H7 (cell line): ENCODE measurements at places on chromosomes 12 and 14. TPM values are rescaled to one million over a fixed set of nuclear protein-coding genes. Genes with fewer than 3 reads are reported as not detected.

The FBXW8 gene
- 10.4 and 13.2 TPM in 2 replicates for total RNA-seq

The ISM2 gene
- 1.1 and 2.1 TPM in 2 replicates for total RNA-seq

The EML5 gene
- total RNA-seq, result 0.07 and 0.38 TPM in 2 replicates

The SRSF5 gene
- 90.9 and 99.7 TPM in 2 replicates for total RNA-seq

The MAP1LC3B2 gene
- total RNA-seq, result 2.8 TPM in 1 of 2 replicates, not detected in the other

The ERP27 gene
- total RNA-seq, result not detected in 2 replicates

The PAPLN gene
- 1.0 and 2.2 TPM in 2 replicates for total RNA-seq

The SLC17A8 gene
- not detected in 2 replicates for total RNA-seq

The ARHGEF25 gene
- 8.7 and 19.8 TPM in 2 replicates for total RNA-seq

The TMEM119 gene
- total RNA-seq, result 0.24 and 0.85 TPM in 2 replicates

The AKAP3 gene
- total RNA-seq, result 1.5 and 1.9 TPM in 2 replicates
